ENCODE measurements at places on chromosomes 4 and X.

- no peak for DNase-seq
Observed at GRCh38 chrX:47936224-47936939, 67.4 kb downstream of the ZNF182 start.

DNA sequence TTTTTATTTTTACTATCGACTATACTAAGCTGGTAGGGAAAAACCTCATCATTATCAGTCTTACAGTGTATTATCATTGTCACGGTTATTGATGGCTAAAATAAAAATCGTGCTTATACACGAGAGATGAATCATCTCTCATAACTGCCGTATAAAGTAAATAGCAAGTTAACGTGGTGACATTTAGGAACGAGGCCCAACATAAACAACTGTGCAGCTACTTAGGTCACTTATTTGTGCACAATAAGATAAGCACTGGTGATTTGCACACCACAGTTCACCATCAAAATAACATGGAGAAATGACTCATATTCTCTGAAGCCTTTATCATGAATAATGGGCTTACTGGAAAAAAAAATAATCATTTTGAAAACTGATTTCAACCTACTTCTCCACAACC lies 482.0 kb upstream of the TENM3 start:
- no peak for DNase-seq

GRCh38 chr4:92249541-92249940 lies 54.2 kb upstream of the GRID2 start:
- no peak for DNase-seq

GRCh38 chr4:88010966-88011365 lies 3.5 kb downstream of the PKD2 start:
- no peak for DNase-seq

DNA sequence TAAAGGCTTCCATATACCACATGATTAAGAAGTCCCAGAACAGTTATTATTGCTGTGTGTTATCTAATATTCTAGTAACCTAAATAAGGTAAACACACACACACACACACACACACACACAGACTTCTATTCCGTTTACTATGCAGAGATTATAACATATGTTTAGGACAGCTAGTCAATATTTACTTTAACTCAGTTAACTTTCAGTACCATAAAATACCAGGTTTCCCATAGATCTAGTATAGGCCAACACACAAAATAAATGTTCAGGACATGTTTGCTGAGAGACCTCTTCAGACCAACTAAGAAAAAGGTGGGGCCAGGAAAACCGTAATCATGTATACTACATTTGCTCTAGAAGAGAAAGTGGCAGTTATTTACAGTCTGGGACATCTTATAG lies 365.5 kb downstream of the KLHL13 start:
- DNase-seq: no peak

DNA sequence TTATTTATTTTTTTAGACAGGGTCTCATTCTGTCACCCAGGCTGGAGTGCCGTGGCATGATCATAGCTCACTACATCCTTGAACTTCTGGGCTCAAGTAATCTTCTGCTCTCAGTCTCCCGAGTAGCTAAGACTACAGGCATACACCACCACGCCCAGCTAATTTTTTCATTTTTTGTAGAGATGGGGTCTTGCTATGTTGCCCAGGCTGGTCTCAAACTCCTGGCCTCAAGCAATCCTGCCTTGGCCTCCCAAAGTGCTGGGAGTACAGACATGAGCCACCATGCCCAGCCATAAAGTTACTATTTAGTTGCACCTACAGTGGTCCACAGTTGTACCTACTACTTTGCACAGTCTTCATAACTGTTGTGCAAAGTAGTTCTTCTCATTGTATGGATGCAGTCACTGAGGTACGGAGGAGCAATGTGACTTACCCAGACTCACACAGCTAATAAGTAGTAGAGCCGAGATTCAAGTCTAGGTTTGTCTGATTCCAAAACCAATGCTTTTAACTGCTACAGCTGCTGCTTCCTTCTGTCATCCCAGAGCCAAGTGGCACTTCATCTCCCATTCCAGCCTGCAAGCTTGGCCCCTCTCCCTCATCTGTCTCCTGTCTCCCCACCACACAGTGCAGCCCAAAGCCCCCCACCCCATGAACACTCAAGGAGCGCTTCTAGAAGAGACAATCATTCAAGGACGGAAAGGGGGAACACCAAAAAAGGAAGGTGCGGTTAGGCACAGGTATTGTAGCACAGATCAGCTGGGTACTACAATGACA lies 24.0 kb upstream of the IQSEC2 start:
- DNase-seq: no peak

DNA sequence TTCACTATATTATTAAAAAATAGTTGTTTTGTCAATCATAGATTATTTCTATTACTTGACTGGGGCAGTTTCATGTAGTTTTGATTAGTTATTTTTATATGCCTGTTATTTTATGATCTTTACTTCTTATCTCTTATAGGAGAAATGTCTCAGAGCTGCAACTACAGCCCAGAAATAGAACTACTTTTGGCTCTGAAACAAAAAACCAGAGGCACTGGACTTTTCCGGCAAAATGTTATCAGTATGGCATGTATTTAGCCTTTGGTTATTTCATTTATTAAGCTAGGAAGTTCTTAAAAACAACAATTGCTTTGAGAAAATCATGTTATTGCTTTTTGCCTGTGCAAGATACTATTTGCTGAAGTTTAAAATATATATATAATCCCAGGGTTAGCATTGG lies 566.5 kb downstream of the ANKRD50 start:
- no peak for DNase-seq

DNA sequence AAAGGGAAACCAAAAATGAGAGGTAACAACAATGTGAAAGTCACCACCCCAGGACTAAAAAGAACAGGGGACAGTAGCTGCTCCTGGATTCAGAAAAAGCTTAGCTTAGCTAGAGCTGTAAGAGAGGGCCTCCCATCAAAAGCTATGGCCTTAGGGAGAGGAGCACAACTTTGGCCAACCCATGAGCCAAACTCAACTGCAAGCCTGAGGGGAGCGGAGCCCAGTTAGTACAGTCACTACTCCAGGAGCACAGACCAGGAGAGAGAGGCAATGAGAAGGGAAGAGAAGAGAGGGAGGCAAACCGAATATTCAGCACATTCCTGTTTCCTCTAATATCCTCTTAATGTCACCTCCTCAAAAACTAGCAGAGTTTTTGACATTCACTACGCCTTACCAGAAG lies 917.1 kb upstream of the INTU start:
- DNase-seq: no peak

DNA sequence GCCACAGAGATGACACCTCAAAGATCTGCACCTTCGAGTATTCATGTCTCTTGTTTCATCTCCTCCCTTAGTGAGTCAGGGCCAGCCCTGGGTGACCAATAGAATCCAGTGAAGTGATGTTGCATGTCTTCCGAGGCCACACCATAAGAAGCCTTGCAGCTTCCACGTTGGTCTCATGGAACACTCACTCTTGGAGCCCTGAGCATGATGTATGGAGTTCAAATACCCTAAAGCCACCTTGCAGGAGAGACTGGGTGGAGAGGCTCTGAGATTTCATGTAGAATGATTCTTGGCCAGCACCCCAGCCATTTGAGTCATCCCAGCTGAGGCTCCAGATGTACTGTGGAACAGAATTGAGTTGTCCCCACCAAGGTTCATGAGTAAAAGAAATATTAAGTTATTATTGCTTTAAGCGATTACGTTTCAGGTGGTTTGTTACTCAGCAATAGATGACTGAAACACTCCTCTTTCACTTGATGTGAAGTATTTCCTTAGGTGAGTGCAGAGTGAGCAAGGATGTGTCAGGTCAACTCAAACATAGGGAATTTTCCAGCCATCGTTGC lies 5.0 kb upstream of the RP2 start:
- no peak for DNase-seq

GRCh38 chrX:96453139-96453538 lies 231.5 kb upstream of the DIAPH2 start:
- no peak for DNase-seq

DNA sequence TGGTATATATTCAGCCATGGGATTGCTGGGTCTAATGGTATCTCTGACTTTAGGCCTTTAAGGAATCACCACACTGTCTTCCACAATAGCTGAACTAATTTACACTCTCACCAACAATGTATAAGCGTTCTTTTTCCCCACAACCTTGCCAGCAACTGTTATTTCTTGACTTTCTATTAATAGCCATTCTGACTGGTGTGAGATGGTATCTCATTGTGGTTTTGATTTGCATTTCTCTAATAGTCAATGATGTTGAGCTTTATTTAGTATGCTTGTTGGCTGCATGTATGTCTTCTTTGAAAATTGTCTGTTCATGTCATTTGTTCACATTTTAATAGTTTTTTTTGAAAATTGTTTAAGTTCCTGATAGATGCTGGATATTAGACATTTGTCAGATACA lies 235.2 kb downstream of the HEPH start:
- DNase-seq: no peak

GRCh38 chr4:73445383-73446335 lies 9.6 kb downstream of the AFP start:
- no peak for DNase-seq

GRCh38 chr4:161291222-161291621 lies 872.6 kb downstream of the FSTL5 start:
- DNase-seq: no peak

DNA sequence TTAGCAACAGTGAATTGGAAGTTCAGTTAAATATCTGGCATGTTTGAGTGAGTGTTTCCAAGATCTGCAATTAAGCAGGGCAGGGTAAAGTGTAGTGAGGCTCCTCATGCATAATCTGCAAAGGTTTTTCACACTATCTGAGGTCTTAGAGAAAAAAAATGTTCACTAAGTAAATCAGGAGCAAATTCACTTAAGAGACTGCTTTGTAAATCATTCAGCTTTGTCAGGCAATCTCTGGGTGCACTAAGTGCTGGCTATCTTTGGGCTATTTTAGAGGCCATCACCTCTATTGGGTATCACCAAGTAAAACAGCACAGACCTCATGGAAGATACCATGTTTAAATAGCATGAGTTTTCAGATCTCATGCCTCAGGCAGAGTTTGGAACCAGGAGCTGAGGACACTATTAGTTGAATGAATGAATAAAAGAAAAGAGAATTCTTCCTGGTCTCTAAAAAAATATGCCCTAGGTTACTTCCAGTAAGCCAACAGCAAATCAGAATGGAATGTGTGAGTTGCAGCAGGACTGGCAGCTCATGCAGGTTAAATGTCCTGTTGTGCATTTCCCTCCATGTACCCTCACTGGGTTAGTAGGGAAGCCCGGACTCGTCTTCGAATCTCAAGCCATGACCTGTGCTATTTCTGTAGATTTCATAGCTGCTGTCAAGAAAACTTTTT lies 195.3 kb downstream of the KCNIP4 start:
- no peak for DNase-seq

GRCh38 chrX:140918398-140919038 lies 83.9 kb upstream of the SPANXB1 start:
- no peak for DNase-seq

- DNase-seq: no peak
Observed at GRCh38 chr4:20044502-20044911, 207.2 kb upstream of the SLIT2 start.

- no peak for DNase-seq
Observed at GRCh38 chr4:184163813-184164212, 53.9 kb downstream of the ENPP6 start.

DNA sequence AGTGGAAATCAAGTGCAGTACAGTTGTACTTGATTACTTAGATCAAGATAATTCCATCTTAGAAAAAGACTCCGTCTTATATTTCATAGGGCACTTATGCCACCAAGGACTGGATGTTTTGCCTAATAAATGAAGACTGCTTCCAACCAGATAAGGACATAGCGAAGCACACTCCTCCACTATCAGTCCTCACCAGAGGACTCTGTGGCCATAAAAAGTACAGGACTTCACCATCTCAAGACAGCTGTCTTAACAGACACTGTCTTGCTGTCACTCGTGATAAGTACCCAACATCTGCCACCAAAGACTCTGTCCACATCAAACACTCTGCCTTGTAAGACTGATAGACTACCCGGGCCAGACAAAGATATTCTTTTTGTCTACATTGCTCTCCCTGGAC lies 352.0 kb downstream of the TRAM1L1 start:
- no peak for DNase-seq

DNA sequence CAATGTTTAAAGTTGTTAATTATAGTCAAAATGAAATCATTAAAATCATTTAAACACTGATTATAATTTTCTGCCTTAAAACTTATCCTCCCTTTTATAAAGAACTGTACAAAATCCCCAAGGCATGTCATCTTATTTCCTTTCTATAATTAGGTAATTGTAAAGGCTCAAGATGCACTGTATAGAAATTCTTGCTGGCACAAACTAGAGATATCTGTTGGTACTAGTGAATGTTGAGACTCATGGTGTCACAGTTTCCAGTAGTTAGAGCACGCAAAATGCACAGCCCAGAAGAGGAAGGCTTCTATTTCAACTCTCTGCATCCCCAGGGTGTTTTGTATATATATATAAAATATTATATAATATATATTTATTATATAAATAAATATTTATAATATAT lies 22.7 kb upstream of the PLA2G12A start:
- no peak for DNase-seq

DNA sequence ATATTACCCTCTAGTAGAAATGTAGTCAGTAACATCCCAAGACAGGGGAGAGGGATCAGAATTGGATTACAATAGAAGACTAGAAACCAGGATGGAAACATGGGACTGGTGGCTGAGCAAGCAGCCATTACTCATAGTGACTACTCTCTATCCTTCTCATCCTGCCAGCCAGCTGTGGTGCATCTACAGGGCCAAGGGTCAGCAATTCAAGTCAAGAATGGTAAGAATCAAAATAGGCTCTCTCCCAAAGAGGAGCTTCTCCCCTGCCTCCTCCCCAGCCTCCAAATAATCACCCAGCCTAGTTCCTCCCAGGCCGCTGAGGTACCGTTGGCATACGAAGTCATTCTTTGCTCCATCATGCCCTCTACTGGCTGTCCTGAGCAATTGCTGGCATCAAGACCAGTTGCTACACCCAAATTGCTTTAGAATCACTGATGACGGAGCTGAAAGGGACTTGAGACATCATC lies 19.4 kb downstream of the AWAT2 start:
- DNase-seq: no peak

DNA sequence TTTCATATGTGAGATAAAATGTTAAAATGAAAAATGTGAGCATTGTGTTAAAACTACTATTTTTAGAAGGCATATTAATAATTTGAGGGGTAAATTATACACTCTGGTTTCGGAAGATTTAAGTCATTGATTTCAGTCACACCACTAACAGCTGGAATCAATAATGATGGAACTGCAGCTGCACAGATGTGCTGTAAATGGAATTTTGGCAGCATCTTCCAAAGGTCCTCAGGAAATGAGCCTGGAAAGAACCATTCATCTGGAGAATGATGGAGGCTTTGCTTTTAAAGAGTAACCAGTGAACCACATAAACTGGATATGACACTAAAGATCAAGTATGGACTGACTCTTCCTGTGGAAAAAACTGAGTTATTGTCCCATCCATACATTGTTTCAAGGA lies 759.0 kb upstream of the EPHA5 start:
- DNase-seq: no peak

DNA sequence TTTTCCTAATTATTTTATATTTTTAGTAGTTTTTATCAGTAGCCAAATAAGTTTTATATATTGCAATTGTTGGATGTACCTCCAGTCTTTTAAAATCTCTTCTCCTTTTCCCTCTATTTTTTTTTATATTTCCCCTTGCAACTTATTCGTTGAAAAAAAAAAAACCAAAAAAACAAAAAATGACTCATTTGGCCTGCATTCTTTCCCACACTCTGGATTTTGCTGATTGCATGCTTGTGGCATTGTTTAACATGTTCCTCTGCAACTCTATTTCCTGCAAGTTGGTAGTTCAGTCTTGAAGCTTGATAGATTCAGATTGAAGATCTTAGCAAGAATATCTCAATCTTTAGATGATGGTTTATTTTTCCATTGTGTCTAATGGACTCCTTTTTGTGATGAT lies 260.6 kb upstream of the BOD1L1 start:
- DNase-seq: no peak
